ENCODE measurements at places on chromosomes 13 and 19.

GRCh38 chr13:79973533-79973963 lies 367.4 kb downstream of the SPRY2 start:
- no peak for DNase-seq

DNA sequence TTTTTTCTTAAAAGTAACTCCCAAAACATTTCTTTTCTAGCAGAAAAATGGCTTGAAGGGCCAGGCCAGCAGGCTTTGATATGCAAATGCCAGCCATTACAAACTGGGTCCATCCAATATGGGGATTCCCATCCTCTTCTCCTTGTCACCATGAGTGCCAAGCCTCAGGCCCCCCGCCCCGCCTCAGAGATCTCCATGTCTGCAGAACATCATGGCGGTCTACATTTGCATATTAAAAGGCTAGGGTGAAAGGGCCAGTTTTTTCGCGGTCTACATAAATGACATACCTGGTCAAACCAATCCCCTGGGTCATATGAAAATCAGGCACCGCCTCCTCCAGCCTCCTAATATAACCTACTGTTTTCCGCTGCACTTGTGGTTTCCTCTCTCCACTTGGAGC lies 1327.6 kb downstream of the UQCRFS1 start:
- DNase-seq = no peak

DNA sequence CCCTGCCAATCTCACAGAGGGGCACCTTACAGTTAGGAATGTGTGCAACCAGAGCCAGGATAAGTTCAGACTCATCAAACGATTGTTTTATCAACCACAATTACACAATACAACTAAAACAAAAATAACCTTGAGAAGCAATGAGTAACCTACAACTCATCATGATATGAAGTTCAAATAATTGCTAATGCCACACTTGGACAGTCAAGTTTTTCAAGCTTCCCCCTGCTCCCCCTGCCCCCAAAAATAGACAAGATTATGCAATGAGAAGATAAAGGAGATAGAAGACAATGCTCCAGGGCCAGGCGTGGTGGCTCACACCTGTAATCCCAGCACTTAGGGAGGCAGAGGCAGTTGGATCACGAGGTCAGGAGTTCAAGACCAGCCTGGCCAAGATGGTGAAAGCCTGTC lies 13.6 kb upstream of the KPNA3 start:
- DNase-seq = no peak

- no peak for DNase-seq
Observed at GRCh38 chr13:27765650-27766049, 26.6 kb upstream of the GSX1 start.

DNA sequence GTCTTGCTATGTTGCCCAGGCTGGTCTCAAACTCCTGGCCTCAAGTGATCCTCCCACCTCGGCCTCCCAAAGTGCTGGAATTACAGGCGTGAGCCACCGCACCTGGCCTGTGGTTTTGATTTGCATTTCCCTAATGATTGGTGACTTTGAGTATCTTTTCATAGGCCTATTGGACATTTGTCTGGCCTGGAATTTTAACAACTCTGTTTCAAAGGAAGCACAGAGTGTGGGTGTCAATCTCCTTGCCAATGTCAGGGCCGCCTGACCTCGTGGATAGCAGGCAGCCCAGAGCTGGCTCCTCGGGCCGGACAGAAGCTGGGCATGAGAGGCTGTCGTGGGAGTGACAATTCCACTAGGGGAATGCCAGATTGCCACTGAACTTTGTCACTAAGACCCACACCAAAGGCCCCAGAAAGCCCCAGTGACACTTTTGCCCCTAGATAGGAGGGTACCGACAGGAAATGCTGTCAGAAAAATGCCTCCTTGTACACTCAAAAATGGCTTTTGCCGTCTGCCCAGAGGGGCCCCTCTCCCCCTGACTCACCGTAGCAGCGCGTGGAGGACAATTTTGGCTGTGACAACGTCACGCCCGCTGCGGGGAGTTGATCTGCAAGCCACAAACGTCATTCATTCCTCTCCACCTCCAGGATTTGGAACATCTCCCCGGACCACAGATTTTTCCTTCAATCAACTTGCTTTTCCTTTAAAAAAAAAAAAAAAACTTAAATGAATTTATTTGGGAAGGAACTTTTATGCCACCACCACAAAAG lies 11.7 kb upstream of the ADGRE5 start:
- DNase-seq = peak; percentile 92

GRCh38 chr19:33125929-33126388 lies 6.0 kb upstream of the WDR88 start:
- DNase-seq = peak; percentile 66

- DNase-seq = no peak
Observed at GRCh38 chr13:32045537-32045936, 14.0 kb downstream of the FRY start.

- no peak for DNase-seq
Observed at GRCh38 chr13:99126821-99127220, 73.8 kb upstream of the UBAC2 start.

DNA sequence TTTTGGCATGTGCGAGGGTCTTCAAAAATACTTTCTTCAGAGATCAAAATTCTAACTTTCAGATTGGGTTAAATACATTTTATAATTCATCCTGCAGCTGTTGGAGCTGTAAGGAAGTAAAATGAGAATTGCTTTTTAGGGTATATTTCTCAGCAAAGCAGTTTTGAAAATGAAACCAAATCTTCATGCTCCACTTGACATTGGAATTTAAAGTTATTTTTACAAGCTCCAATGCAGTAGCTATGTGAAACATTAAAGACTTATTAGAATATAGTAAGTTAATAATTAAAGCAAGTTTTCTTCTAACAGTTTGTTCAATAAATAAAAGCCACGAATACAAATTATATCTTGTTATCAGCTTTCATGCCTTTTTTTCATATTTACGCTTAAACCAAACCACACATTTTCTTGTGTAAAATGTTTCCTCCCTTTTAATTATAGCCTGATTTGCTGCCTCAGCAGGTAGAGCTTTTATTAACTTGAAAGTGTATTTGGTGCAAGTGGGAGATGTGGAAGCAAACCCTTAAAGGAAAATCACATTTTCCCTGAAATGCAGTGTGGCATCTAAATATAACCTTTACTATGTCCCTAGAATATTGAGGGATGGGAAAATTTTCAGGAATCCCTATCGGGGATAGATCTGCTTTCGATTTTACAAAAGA lies 12.4 kb upstream of the MICU2 start:
- DNase-seq = no peak

DNA sequence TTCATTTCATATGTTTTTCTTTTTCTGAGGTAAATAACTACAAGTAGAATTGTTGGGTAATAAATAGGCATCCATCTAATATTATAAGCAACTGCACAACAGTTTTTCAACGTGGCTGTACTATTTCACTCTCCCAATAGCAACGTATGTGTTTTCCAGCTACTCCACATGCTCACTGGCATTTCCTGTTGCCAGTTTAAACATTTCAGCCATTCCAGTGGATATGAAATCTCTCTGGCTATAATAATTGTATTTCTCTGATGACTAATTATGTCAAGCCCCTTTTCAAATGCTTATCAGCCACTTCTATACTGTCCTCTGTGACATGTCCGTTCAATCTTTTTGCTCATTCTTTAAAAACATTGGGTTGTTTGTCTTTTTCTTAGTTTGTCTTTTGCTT lies 26.8 kb upstream of the ALOX5AP start:
- DNase-seq = no peak

- no peak for DNase-seq
Observed at GRCh38 chr13:32175307-32175706, 139.9 kb downstream of the ZAR1L start.

DNA sequence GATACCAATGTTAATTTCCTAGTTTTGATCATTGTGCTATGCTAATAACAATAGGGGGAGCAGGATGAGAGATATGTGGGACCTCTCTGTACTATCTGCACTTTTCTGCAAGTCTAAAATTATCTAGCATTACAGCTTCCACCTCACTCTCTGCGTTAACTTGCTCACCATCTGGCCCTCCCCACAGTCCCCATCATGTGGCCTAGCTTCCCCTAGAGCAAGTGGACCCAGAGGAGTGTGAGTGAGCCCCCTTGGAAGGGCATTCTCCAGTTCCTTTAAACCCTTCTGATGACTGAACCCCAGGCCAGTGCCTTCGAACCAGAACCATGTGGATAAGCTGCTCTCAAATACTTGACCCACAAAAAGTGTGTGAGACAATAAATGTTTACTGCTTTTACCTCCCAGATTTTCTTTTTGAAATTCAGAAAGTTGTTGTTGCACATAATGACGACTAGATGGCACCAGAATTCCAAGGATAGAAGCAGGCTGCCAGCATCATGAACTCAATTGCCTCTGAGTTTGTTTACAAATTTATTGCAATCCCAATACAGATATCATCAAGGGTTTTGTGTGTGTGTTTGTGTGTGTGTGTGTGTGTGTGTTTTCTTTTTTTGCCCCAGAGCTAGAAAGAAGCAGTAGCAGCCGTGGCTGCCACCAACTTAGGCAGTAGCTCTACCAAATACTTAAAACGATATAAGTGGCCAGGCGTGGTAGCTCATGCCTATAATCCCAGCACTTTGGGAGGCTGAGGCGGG lies 49.0 kb upstream of the ZNF780A start:
- no peak for DNase-seq

DNA sequence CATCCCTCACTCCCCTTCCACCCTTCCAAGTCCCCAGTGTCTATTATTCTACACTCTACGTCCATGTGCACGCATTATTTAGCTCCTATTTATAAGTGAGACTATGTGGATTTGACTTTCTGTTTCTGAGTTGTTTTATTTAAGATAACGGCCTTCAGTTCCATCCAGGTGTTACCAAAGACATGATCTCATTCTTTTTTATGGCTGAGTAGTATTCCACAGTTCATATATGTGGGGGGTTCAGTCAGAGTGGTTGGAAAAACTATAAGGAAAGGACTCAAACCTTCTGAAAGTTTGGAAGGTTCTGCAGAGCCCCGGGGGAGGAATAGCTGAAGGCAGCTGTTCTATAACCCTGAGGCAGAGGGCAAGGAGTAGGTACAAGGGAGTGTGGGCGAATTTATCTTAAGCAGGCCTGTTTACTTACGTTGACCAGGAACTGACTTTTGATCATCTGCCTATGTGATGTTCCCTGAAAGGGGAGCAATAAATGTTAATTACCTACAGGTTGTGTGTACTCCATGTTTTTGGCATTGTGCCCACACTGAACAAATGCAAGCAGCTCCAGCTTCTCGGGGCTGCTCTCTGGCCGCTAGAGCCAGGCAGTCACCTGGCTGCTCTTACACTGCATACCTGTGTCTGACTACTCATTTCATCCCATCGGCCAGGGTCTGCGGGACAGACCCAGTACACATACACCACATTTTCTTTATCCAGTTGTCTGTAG lies 13.5 kb upstream of the ADGRE1 start:
- DNase-seq = no peak

DNA sequence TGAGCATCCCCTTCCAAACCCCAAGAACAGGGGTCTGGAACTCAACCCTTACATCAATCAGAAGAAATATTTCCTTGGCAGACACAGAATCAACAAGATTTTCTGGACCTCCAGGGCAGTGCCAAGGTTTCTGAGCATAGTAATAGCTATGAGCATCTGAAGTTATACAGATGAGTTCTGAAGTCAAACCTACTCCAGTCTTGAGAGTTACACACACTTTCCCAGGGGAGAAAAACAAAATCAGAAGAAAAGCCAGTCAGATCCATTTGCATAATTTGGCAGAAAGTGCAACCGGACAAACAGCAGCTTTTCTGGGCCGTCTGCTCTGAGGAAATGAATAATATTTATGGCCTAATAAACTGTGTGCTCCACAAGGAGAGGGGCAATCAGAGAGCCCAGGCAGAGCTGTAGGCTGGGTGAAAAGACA lies 93.1 kb downstream of the KL start:
- DNase-seq = no peak

All from stimulated activated CD8-positive, alpha-beta memory T cell treated with anti-CD3 and anti-CD28 coated beads, Interleukin-4, amount 100 ng/mL, for 48 hours (primary cell).